ENCODE measurements at places on chromosomes 12 and 14.
A peak's percentile ranks its signal among the peaks of the same experiment; 100 is the strongest.

GRCh38 chr12:89861086-89861485 is 152.4 kb upstream of the ATP2B1 start:
- no peak for DNase-seq

GRCh38 chr12:22435583-22435982 is 101.1 kb upstream of the ST8SIA1 start:
- no peak for DNase-seq

- peak; percentile 83 for DNase-seq
These were observed 620 bp downstream of the TMTC1 start for GRCh38 chr12:29782871-29783772.

- DNase-seq: no peak
These were observed 22.0 kb downstream of the POU6F1 start for GRCh38 chr12:51195841-51196240.

GRCh38 chr12:131836714-131837397 is 8.7 kb downstream of the MMP17 start:
- DNase-seq: peak; percentile 54
